CD4-positive, alpha-beta T cell treated with Interleukin-4 for 4 hours (primary cell): ENCODE measurements at places on chromosomes 2 and 18.

DNA sequence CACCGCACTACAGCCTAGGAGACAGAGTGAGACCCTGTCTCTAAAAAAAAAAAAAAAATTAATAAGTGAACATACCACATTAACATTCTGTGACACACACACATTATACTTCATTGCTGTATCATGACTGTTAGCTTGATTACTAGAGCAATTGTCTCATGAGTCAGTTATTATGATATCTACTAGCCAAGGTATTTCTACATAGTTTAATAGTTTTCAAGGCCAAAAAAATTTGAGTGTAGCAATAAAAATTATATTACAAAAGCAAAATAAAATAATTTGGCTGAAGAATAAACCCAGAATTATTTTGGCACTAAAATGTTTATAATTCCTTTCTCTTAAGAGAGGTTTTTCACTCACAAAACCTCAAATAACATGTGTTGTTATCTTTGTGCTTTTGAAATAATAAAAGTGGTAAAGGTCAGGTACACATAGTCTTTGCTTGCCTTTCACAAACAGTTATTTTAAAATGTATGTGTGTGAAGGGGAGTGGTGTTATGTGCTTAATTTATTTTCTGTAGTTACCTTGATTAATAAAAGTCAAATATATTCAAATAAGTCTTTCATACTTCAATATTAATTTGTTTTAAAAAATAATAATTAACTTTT is 136.9 kb upstream of the SPOPL start:
- DNase-seq, result no peak

DNA sequence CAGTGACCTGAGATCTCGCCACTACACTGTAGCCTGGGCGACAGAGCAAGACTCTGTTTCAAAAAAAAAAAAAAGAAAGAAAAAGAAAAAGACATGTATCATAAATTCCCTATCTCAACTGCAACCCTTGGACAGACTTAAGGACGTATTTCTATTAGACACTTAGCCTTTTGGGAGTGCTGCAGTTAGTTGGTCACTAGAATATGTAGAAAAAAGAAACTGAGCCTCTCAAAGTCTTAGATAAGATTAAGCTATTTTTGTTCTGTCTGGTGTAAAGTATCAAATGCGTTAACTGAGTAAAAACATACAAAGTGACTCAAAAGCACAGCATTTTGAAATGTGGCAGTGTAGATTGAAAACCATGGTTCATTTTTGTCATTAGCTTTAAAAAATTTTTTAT is 7.3 kb downstream of the NBEAL1 start:
- no peak for DNase-seq

DNA sequence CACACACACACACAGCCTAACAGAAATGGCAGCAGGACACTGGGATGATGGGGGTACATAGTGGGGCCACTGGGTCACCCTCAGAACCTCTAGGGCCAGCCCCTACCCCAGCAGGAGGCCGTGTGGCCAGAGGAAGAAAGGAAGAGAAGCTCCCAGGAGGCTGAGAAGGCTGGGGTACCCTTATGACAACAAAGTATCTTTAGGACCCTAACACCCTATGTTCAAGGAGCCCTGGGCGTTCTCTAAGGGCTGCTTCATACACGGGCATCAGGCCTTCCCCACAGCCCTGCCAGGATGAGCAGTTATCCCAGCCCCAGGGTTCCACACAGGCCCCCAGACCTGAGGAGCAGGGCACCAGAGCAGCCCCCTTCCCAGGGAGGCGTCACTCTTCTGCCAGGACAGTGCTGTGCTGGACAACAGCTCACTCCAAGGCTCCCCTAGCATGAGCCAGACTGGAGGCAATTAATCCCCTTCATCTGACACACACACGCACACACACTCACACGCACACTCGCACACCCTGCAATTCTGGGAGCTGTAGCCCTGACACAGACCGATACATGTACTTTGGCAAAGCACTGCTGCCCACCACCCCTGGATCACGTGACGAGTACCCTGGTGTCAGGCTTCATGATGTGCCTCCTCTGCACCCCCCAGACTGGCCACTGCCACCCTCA is 163.6 kb downstream of the TNS1 start:
- no peak for DNase-seq

DNA sequence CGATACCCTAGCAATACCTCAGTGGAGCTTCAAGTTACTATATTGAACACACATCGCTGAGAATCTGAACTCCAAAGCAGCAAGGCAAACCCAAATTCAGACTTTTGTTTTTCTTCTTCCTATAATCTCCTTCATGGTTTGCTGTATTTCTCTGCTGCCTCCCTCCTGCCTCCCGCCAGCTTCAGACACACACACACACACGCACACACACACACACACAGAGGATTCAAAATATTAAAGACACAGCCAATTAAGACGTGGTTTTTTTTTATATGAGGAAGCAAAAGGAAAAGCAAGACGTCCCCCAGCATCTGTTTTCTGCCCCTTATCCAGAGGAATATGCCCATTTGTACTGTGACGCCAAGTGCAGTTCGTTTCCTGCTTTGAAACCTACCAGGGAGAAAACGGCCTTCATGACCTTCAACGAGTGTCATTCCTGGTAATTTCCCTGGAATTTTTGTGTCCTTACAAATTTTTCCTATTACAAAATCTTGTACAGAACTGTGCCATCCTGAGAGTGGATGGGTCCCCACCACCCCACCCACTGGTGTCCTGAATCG is 547.9 kb upstream of the ID2 start:
- no peak for DNase-seq

DNA sequence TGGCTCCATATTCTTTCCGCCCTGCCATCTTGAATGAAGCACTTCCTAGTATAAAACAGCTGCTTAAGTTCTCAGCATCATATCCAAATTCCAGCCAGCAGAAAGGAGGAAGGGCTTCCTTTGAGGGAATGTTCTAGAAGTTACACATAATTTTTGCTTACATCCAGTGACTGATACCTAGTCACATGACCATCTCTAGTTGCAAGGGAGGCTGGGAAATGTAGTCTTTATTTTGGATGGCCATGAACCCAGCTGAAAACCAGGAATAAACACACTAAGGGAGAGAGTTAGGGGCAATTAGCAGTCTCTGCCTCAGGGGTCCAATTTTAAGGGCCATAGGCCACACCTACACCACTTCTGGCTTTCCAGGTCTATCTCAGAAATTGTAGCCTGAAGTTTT is 57.8 kb upstream of the LMAN1 start:
- no peak for DNase-seq

DNA sequence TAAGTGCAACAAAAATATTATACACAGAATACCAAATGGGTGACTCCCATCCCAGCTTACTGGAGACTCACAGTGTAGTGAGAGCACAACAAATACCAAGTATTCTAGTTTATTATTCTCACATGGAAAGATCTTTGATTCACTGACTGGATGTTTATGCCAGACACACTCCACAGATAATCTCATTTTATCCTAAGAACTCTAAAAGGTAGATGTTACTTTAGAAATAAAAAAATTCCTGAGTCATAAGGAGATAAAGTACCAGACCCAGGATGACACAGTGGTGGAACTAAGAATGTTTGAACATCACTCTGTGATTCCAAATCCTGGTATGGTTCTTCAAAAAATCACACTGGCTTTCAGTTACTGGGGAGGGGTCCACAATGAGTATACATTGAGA is 136.2 kb downstream of the CDH2 start:
- DNase-seq, result no peak

DNA sequence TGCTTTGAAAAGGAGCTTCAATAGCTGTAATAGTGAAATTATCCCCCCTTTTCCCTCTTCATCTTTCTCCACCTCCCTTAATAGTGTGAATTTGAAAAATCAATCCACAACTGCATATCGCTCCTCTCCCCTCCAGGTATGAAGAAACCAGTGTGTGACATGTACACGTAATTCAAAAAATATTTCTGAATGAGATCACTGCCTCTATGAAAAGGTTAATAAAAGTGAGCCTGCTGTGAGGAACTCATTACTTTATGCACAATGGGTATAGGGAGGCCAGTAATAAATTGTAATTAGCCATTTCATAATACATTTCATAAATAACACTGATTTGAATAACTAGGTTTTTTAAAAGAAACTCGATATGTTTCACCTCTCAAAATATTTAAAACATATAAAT is 209.0 kb upstream of the KYNU start:
- DNase-seq, result no peak

- DNase-seq, result no peak
These were observed 33.4 kb upstream of the DYSF start for GRCh38 chr2:71419976-71420375.

DNA sequence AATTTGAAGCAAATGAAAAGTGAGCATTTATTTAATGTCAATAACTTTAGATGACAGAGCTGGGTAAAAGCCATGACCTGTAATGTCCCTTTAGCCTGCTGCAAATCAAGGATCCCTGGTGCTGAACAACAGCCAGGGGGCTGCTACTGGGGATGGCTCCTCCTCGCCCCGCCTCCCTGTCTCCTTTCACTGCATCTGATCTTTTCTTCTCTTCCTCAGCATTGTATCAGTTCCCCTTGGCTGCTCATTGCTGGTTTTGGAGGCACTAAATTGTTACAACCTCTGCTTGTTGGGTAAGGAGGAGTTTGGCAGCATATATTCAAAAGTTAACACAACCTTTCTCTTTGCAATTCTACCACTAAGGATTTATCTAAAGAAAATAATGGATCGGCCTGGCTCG is 236.3 kb upstream of the ID2 start:
- DNase-seq, result no peak

GRCh38 chr2:105576440-105577241 is 168.1 kb upstream of the NCK2 start:
- DNase-seq, result peak; percentile 60

- no peak for DNase-seq
These were observed 155.1 kb upstream of the CDH2 start for GRCh38 chr18:28332071-28332470.

- no peak for DNase-seq
These were observed 132.1 kb upstream of the DNMT3A start for GRCh38 chr2:25473758-25474340.

GRCh38 chr18:51666763-51667191 is 469.3 kb upstream of the MEX3C start:
- no peak for DNase-seq

- no peak for DNase-seq
These were observed 679.8 kb upstream of the NRXN1 start for GRCh38 chr2:51711766-51712165.

GRCh38 chr2:239756790-239757760 is 268.1 kb downstream of the NDUFA10 start:
- DNase-seq, result no peak

GRCh38 chr2:189426886-189427285 is 14.4 kb upstream of the WDR75 start:
- DNase-seq, result no peak

GRCh38 chr2:195675783-195676427 is 18.9 kb downstream of the SLC39A10 start:
- no peak for DNase-seq

GRCh38 chr2:172937884-172938712 is 137.5 kb upstream of the MAP3K20 start:
- DNase-seq, result no peak

- DNase-seq, result no peak
These were observed 16.2 kb upstream of the ZCCHC2 start for GRCh38 chr18:62506495-62507143.

- DNase-seq, result no peak
These were observed 26.5 kb downstream of the NFATC1 start for GRCh38 chr18:79422022-79422782.

DNA sequence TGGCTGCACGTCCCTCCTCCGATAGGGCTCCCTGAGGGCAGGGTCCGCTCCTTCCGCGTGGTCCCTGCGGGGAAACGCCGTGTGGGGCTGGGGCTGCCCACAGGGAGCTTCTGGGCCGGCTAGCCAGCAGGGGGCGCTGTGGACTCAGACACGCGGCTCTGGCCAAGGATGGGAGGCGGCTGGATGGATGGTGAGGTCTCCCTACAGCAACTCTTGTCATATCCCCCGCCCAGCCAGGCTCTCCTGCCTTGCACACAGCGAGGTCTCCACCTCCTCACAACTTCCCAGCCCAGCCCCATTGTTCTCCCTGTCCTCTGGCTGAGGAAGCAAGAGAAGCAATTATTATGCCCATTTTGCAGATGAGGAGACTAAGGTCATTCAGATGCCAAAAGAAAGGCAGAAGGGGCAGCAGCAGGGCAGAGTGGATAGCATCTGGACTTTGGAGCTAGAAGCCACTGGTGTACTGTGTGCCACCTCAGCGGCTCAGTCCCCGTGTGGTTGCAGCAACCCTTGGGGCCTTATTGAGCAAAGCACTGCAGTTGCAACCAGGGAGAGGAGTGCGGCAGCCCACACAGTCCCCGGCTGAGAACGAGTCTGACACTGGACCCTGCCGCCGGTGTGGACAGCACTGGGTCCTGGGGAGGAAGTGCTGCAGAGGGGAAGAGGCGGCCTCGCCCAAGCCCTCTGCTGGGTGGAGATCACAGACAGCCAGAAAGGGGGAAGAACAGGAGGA is 99.0 kb downstream of the ZFP36L2 start:
- DNase-seq, result peak; percentile 85

DNA sequence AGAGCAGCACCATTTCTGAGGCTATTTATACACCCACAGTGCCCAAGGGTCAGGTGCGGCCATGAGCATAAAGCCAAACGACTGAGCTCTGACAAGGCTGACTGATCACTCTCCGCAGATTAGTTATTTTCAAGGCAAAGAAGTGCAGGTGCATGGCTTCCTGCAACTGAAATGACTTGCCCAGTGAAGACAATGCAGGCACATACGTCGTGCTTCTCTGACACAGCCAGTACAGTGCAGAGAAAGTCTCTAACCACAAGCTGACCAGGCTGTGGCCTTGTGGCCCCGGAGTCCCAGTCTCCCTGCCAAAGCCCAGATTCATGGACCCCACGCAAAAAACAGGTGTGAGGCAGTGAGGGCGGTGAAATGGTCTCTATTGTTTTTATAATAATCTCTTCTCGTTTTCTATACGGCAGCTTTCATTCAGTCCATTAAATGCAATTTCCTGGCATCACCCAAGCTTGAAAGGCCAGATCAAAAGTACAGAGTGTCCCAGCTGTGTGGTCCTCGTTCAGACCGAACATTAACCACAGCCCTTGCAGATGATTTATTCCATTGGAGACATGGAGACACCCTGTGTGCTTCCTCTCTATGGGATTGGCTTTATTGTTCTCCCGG is 447.0 kb upstream of the ID2 start:
- DNase-seq, result no peak

- no peak for DNase-seq
These were observed at the start of gene COL6A3 for GRCh38 chr2:237413777-237414661. TSS of gene COL6A3 (minus strand) at chr2:237414164. CDS start at chr2:237396817, 17,347 bp downstream.

GRCh38 chr2:57990118-57990725 is 56.4 kb upstream of the VRK2 start:
- no peak for DNase-seq

DNA sequence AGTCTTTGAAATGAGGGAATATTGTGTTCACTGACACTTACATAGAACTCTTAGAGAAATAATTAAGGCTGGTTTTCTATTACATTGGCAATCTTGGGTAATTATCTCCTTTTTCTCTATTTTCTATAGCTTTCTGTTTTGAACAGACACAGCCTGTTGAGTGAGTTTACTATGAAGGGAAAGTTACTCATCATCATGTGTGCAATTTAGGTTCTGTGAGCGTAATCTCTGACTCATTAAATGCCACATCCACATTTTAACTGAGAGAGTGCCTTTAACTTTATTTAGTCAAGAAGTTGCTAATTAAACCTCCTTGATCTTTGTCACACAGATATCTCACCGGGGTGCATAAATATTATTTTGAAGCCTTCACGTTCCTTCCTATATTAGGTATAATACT is 174.0 kb upstream of the SLC8A1 start:
- no peak for DNase-seq
